ENCODE measurements at places on chromosomes 7 and 10.

- DNase-seq, result no peak
Observed at GRCh38 chr7:1461646-1462375, 2.5 kb upstream of the MICALL2 start.

DNA sequence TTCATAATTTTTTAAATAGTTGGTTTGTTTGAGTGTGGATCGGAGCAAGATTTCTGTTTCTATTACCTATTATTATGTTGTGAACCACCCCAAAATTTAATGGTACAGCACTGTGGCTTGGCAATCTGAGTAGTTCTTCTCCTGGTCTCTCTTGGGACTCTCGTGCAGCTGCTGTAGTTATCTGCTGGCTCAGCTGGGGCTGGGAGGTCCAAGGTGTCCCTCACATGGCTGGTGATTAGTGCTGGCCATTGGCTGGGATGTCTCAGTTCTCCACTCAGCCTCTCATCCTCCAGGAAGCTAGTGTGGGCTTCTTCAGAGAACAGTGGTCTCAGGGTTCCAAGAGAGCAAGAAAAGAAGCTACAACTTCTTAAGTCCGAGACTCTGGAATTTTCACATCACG lies 15.4 kb downstream of the NPFFR1 start:
- no peak for DNase-seq

- DNase-seq, result no peak
Observed at GRCh38 chr10:73379064-73379748, 20.5 kb upstream of the CFAP70 start.

- no peak for DNase-seq
Observed at GRCh38 chr10:47109906-47110305, 190.1 kb upstream of the GDF10 start.

DNA sequence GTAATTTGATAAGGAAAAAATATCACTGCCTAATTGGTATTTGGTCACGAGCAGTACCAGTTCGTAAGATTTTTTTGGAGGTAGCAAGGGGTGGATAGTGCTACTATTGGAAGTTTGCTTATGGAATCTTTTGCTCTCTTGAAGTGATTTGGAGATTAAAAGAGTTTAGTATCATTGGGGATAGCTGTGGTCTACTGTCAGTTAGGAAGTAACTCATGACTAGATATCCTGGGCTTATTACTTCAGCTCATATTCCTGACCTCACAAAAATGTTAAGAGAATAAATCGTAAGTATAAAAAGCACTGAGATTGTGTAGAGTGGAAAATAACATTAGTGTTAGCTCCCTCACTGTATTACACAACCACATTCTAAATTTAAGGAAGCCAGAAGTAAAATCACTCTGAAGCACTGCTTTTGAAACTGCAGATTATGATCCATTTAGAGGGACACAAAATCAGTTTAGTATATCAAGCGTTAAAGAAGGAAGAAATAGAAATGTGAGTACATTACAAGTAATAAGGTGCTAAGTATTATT lies 22.6 kb downstream of the SGPL1 start:
- DNase-seq, result no peak

DNA sequence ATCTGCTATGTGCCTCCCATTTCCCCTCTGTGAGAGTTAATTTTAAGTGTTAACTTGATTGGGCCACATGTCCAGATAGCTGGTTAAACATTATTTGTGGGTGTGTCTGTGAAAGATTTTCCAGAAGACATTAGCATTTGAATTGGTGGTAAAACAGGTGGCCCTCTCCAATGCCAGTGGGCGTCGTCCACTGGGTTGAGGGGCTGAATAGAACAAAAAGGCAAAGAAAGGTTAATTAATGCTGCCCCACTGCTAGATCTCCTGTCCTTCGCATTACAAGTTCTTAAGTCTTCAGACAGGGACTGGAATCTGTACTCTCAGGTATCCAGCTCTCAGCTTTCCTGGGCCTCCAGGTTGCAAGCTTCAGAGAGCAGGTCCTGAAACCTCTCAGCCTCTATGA lies 1160.9 kb upstream of the LRRN3 start:
- no peak for DNase-seq

GRCh38 chr7:50735333-50735732 lies 47.4 kb downstream of the GRB10 start:
- no peak for DNase-seq

DNA sequence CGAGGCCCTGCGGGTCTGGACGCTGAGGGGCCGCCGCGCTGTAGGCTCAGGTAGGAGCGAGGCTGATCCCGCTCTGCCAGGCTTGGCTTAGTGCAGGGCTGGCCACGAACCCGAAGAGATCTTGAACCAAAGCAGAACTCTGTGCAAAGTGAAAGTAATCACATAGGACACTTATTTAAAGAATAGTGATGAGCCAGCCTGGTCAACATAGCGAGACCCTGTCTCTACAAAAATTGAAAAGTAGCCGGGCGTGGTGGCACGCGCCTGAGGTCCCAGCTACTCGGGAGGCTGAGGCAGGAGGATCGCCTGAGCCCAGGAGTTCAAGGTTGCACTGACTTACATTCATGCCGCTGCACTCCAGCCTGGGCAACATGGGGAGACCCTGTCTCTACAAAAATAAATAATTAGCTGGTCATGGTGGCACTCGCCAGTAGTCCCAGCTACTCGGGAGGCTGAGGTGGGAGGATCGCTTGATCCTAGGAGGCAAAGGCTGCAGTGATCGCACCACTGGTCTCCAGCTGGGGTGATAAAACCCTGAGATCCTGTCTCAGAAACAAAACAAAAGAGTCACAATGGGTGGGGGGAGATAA lies 541 bp downstream of the ZSCAN25 start:
- DNase-seq, result no peak

DNA sequence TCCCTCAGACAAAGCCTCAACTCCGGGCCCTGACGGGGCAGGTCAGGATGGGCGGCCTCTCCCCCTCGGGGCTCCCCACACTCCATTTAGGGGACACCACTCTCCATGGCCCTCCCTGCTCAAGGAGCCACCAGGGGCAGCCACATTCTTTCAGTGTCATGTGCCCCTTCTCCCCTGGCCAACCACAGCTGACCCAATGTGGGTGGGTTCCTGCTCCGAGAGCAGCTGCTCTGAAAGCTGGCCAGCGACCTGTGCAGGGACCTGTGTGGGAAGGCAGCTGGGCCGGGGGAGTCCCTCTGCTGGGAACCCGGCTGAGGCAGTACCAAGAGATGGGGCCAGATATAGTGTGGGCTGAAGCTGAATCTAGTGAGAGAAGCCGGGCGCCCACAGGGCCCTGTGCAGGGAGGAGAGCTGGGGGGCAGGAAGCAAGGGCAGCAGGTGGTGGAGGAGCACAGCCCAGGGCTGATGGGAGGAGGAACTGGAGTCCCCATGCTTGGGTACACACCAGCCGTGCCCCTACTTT lies 40.6 kb upstream of the NPFFR1 start:
- DNase-seq, result no peak

DNA sequence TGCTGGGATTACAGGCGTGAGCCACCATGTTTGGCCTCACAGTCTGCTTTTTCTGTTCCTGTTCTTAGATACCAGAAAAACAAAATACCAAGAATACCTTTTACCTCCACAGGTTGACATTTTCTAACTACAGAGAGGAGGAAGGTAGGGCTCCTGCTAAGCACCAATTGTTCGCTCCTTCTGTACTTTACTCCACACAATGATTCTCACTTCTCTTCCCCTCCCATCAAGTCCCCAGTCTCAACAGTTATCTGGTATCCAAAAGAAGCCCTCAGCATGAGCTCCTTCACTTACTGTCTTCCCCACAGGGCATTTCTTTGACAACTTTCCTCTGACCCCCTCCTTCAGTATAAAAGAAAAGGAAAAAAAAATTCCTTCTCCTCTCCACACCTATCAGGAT lies 47.7 kb upstream of the ZNF800 start:
- DNase-seq, result no peak

DNA sequence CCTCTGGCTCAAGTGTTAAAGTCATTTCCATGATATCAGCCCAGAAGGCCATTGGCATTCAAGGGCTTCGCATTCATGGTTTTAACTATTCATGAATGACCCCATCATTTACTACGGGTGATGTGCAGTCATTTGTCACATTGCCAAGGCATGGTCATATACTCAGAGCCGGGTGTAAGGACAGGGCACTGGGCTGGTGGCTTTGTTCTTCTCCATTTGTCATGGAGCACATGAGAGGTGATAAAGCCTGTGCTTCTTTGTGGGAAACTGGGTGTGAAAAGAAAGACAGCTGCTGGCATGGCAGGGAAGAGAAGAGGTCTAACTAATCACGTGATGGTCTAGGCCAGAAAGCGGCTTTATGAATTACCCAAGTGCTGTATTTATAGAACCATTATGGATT lies 132.2 kb upstream of the PLXNA4 start:
- DNase-seq, result no peak

DNA sequence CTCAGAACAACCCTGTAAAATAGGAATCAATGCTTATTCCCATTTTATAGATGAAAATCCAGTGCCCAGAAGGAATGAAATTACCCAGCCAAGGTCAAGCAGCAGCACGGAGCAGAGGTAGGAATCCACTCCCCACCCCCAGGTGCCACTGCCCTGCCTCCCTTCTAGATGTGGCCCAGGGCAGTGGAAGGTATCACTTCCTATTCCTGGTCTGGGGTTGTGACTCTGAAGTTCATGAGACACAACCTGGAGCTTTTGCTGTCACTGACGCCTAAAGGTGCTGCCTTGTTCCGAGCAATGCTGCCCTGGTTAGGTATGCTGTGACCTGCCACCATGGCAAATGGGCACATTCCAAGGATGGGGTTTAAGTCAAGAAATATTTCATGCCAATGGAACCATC lies 53.6 kb downstream of the PIK3AP1 start:
- DNase-seq, result no peak

DNA sequence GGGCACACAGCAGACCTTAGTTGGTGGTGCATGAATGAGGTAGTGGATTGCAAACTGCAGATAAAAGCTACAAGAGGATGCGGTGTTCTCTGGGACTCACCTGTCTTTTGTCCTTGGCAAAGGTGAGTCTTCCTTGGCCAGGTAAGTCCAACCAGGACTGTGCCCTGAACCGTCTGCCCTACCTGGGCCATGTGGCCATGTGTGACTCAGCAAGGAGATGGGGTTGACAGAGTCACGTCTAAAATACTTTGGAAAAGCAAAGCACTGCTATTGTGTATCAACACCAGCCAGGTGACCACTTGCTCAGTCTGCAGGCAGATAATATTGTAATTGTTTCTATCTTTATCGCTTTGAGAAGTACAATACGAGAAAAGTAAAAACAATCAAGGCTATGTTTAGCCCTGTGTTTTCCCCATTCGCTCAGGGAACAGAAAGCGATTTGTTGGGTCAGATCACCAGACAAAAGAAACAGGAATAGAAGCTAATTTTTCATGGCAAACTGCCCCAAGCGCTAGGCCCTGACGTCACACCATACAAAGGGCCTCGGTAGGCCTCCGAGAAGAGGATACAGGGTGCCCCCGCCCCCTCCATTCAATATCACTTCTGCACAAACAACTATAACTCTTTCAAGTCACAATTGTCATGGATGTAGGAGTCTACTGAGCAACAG lies 57.3 kb downstream of the FAM53B start:
- DNase-seq, result no peak

GRCh38 chr10:88088441-88089340 lies 225.3 kb downstream of the PTEN start:
- DNase-seq, result no peak

GRCh38 chr10:78047314-78047891 lies 13.7 kb downstream of the RPS24 start:
- peak; percentile 88 for DNase-seq

DNA sequence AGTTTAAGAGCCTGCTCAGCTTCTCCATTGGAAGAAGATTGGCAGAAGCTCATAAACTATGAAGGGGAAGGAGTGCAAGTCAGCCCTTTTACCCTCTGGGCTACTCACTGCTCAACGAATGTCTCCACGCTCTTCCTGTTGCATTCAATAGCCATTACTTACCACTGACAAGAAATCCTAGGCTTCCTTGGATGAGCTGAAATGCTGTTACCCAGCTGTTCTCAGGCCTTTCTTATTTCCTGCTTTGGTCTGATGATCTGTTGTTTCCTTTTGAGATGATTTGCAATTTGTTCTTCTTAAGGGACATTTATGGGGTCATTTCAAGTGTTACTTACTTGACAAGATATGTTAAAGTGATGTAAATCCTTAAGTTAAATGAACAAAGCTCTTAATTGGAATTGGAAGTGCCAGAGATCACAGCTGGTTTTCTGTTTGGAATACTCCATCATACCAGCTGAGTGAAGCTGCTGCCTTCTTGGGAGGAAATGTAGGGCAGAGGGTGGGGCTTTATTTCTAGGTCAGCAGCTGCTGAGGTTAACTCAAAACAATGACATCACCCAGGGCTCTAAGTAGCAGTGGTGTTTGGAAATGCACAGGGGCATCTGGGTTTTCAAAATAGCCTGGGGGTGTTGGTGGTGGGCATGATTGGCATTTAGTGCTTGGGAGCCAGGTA lies 170.0 kb downstream of the PRKCQ start:
- no peak for DNase-seq

- DNase-seq, result no peak
Observed at GRCh38 chr7:157437519-157438061, 100.8 kb downstream of the DNAJB6 start.

- DNase-seq, result no peak
Observed at GRCh38 chr7:115007751-115008150, 85.9 kb downstream of the MDFIC start.

DNA sequence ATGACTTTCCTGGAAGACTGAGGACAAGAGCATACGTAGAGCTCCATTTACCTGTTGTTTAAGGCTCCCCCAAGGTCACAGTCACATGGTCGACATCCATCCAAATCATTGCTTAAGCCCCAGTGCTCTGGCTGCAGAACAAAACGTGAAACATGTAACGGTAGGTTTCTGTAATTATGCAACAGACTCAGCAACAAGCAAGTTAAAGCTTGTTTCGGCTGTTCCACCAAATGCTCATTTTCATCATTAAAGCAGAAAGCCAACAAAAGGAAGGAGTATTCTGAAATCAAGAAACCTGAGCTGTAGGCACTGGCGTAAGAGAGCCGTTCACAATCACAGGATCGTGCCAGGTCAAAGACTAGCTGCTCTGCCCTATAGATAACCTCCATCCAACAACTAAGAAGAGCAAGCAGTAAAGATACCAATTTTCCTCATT lies 30.0 kb downstream of the LAMB1 start:
- no peak for DNase-seq

DNA sequence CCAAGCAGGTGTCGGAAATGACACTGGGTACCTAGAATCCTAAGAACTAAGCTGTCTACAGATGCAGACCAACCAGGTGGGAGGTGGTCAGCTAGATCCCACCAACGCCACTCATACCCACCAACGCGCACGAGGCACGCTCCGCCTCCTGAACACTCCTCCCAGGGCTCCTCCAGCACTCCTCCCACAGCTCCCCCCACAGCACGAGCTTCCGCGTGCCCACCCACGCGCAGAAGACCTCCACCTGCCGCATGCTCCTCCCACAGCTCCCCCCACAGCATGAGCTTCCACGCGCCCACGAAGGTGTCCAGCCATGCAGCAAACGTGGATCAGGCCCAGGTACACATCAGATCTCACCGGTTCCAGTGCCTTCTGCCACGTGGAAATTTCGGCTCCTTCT lies 196.0 kb downstream of the MAD1L1 start:
- DNase-seq, result no peak

DNA sequence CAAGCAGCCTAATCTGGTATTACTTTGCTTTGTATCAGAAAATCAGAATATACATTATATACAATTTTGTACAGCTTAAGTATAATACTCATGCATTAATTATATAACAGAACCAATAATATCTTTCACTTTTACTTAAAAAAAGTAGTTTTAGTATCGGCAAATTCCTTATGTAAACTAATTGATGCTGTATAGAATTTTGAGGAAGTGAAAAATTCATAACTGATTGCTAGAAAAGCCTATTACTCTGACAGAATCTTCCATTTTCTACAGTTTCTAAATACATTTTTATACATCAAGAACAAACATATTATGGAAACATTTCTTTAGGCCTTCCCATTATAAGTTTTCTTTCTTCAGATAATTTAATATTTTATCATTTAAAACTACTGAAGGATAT lies 124.0 kb upstream of the GPR22 start:
- DNase-seq, result no peak

Measured in T47D (cell line).